ENCODE measurements at places on chromosomes 16 and 17.

DNA sequence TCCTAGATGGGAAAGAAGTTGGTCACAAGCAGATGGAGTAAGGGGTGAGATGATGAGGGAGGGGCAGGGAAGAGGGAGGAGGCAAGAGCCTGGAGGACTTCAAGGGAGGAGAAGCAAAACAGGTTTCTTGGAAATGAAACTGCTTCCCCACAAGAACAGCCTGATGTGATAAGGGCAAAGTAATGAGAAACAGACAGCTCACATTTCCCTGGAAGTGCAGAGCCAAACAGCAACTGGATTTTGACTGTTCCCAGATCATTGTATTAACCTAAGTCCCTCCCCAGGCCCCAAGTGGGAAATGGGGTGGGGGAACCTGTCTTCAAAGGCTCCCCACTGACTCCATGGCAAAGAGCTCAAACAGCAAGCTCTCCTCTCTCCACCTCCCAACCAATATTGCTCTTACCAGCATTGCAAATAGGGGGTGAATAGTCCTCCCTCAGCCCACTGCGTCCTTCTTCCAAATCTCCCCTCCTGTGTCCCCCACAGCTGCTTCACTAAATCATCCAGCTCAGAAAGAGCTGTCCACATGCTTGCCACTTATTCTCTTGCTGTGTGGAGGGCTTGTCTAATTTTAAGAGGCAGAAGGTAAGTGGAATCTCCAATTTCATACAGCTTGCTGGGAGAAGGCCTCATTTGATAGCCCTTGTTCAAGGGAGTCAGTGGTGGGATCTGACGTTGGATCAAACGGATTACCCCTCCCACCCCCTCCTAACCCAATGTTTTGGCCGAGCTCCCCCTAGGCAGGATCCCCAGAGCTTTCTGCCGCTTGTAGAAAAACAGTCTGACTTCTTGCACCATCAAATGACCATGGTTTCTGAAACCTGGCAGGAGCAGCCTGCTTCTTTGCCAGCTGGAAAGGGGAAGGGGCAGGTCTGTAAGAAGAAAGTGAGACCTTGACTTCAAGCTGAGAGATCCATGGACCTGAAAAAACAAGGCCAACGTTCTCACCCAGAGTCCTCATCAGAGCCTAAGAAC is 56.3 kb upstream of the SMIM36 start:
- no peak for DNase-seq

DNA sequence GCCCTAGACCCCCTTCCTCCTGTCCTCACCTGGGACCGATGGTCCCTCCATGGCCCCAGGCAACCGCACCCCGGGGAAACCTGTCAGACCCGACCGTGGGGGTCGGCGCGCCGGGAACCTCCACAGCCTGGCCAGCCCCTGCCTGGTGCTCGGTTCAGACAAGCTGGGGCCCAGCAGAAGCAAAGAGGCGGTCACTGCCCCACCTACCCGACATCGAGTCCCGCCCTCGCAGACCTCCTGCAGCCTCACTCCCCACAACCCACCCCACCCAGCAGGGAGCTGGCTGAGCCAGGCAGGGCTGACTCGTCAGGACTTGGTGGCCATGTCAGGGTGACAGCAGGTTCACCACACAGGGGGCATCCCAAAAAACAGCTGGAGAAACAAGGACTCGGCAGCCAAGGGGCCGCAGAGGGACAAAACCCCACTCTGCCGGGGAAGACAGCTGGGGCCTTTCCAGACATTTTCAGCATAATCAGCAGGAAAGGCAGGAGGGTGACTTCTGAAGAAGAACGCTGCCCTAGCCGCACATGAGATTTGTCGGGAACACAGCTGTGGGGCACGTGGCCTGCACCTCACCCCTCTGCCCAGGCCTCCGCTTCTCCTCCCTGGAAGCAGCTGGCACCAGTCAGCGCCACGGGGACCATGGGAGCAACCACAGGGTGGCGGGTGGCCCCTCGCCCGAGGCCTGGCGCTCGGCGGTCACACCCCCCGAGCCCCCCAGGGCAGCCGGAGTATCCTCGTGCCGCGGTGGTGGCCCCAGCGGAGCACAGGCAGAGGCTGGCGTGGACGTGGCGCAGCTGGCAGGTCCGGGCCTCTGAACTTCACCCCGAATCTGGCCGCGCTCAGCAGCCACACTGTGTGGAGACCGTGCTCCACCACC is 22.9 kb downstream of the GNPTG start:
- DNase-seq = no peak

GRCh38 chr16:55502801-55503366 is 6.0 kb upstream of the LPCAT2 start:
- DNase-seq = no peak

DNA sequence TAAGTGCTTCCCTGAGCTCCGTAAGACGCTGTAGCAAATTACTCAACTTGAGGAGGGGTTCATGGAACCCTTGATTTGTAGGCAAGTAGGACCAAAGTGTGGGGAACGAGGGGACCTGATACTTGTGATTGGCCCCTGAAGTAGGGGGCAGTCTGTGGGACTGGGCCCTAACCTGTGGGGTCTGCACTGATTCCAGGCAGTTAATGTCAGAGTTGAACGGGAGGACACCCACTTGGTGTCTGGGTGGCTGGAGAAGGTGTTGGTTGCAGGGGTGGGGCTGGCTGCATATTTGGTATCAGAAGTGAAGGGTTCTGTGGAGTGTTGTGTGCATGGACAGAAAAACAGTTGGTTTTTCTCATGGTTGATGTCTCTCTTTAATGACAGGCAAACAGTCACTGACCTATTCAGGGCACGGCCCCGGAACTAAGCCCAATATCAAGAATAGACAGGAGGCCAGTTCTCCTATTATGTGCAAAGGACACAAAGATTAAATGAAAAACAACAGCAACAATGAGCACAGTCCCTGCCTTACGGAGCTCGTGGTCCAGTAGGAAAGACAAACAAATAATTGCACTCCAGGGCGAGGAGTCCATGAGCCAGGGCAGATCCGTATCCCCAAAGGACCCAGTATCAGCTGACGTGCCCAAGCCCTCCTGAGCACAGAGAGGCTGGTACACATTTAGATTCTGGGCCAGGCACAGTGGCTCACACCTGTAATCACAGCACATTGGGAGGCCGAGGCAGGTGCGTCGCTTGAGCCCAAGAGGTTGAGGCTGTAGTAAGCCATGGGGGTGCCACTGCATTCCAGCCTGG is 19.2 kb downstream of the MXRA7 start:
- DNase-seq = no peak

DNA sequence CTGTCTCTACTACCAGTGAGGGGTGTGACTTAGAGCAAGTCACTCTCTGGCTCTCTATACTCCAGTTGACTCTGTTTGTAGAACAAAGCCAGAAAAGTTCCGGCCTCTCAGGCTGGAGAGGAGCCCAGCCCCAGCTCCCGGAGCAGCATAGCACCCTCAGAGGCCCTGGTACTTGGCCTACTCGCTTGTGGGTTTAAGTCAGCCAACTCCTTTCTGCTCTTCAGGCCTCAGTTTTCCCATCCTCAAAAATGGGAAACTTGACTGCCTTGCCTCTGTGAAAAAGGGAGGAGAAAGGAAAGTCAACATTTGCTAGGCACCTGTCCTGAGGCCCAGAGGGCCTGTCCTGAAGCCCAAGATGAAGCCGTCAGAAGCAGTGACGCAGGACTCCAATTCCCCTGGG is 1.1 kb downstream of the CHST6 start:
- no peak for DNase-seq

GRCh38 chr16:2468233-2468724 is 2.8 kb upstream of the NTN3 start:
- no peak for DNase-seq

DNA sequence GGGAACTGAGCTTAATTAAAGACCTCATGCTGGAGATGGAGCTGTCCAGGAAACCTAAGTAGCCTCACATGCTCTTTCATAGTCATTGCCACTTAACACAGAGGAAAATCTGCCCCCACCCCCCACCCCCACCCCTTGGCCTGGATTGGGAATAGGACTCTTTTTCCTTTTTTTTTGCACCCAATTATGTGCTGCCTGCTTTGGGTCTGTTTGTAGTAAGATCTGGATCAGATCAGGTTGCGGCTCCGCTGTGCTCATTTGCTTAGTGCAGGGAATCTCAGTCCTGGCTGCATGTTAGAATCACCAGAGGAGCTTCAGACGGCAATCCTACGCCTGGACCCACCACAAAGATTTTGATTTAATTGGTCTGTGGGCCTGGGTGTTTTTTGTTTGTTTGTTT is 219.0 kb downstream of the UTP18 start:
- DNase-seq = no peak

GRCh38 chr17:73105431-73105830 is 12.9 kb upstream of the SLC39A11 start:
- no peak for DNase-seq

DNA sequence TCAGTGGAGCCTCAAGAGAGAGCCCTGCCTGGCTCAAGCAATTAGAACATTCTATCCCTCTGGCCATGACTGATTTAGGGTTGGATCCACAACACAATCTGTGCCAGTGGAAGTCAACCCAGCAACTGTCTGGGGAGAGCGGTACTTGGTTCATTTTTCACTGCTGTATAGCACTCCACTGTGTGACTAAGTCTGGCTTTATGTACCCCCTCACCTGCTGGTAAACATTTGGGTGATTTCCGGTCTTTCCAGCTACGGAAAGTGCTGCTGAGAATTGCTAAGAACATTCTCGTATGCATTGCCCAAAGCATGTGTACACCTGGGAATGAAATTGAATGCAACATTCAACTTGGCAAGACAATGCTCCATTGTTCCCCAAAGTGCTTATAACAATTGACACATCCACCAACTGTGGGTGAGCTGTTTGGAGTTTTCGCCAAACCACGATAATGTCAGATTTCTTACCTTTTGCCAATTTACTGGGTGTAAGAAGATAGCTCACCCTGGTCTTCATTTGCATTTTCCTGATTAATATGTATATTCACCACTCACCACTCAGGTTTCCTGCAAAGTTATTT is 63.5 kb upstream of the MED9 start:
- DNase-seq = no peak

GRCh38 chr17:12759090-12759489 is 30.2 kb upstream of the ARHGAP44 start:
- DNase-seq = no peak

GRCh38 chr16:55151561-55152305 is 172.3 kb upstream of the IRX6 start:
- DNase-seq = no peak

- DNase-seq = no peak
These were observed 79.2 kb downstream of the MYH11 start for GRCh38 chr16:15777533-15778203.

DNA sequence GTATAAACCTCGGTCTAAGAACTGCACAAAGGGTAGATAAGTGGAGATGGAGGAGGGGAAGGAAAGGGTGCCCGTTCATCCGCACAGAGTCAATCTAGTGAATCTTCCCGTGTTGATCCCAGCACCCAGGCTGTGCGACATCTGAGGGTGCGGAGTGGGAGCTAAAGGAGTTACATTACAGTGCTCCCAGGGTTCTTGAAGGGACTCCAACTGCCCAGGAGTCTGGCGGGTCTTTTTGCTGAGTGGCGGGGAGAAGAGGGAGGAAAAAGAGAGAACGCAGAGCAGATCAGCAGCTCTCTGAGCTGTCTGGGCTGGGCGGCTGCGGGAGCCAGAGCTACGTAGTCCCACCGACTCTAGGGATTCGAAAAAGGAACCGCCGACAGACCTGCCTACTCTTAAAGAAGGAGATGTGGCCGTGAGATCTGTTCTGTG is 1.6 kb upstream of the CA10 start:
- DNase-seq = no peak

DNA sequence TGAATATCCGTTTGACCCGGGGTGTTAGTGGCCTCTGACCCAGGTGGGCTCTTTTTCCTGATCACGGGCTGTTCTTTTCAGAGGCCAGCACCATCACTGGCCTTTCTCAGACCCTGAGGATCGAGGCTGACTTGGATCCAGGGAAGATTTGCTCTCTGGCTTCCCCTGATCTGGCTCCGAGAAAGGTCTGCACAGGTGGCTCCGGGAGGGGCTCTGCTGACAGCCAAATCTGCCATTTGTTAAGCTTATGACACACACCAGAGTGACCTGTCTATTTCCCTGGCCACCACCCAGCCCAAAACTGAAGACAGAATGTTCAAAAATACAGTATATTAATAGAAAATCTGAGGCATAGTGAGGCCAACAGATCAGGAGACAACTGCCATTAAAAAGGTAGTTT is 221.8 kb upstream of the TNRC6C start:
- no peak for DNase-seq

DNA sequence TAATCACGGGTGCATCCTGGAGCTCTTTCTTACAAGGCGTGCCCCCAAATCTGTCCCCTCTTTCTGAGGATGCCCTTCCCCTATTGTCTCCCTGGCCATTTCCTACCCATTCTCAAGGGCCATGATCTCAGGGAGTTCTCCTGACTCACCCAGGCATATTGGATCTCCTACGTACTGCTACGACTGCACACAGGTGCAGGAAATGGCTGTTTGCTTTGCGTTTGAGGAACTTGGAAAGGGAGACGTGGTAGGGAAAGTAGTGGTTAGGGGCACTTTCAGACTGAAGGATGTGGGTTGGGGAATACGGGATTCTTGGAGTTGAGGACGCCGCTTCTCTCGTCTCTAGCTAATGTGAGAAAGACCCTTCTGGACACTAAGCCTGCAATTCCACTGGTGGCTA is 18.7 kb upstream of the MEOX1 start:
- no peak for DNase-seq

GRCh38 chr17:70053241-70054234 is 21.5 kb upstream of the KCNJ16 start:
- no peak for DNase-seq

Measured in non-pigmented ciliary epithelial cell (primary cell).